Neuronal stem cell (in vitro differentiated cells): ENCODE measurements at places on chromosomes 13 and 19.

- H3K36me3 ChIP-seq = peaks cover 98% of the 10 kb centered on the region
- no peak for DNase-seq
- H3K27ac ChIP-seq = peak overlapping the region; percentile 28
- no peaks in the 10 kb centered on the region for H3K27me3 ChIP-seq
Measured at GRCh38 chr19:15249972-15250639, 17.9 kb upstream of the EPHX3 start.

GRCh38 chr13:68675209-68675608 is 1432.4 kb upstream of the ATXN8OS start:
- no peaks in the 10 kb centered on the region for H3K27me3 ChIP-seq
- H3K36me3 ChIP-seq = no peaks in the 10 kb centered on the region
- H3K4me1 ChIP-seq = no peaks in the 10 kb centered on the region
- H3K27ac ChIP-seq = no peak overlapping the region

DNA sequence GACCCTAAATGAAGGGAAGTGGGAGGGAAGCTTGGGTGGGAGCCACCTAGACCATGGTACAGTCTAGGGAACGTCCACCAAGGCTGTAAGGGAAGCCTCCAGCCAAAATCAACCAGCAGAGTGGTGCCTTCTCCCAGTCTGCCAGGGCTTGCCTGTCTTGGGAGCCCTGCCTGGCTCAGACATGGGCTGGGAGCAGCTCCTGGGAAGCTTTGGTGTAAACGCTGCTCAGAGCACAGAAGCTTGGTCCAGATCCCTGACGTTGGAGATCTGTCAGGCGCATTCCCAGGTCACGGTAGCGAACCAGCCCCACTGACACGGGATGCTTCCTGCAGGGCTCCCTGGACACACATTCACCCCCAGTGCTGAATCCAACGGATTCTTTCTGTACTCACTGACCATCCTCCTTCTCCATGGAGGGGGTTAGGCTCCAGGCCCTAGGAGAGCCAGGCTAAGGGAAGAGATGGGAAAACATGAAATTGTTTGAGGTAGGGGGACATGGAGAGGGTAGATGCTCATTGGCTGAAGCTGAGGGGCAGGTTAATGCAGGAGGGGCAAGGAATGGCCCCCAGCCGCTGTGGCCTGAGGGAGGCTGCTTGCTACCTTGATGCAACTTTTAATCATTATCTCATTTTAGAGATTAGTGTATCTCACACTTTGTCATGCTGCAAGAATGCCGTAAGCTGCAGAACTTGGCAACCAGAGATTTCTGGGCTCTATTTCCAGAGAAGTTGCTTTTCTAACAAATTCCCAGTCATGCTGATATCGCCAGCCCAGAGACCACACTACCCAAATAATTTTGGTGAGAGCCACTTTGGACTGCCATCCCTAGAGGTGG is 195.8 kb downstream of the UQCRFS1 start:
- H3K27me3 ChIP-seq = no peaks in the 10 kb centered on the region
- no peak for DNase-seq
- no peak overlapping the region for H3K4me3 ChIP-seq
- no peaks in the 10 kb centered on the region for H3K4me1 ChIP-seq

- no peak for DNase-seq
- no peaks in the 10 kb centered on the region for H3K27me3 ChIP-seq
- H3K27ac ChIP-seq = no peak overlapping the region
- no peak overlapping the region for H3K4me3 ChIP-seq
Measured at GRCh38 chr13:97875218-97875617, 78.3 kb upstream of the IPO5 start.

DNA sequence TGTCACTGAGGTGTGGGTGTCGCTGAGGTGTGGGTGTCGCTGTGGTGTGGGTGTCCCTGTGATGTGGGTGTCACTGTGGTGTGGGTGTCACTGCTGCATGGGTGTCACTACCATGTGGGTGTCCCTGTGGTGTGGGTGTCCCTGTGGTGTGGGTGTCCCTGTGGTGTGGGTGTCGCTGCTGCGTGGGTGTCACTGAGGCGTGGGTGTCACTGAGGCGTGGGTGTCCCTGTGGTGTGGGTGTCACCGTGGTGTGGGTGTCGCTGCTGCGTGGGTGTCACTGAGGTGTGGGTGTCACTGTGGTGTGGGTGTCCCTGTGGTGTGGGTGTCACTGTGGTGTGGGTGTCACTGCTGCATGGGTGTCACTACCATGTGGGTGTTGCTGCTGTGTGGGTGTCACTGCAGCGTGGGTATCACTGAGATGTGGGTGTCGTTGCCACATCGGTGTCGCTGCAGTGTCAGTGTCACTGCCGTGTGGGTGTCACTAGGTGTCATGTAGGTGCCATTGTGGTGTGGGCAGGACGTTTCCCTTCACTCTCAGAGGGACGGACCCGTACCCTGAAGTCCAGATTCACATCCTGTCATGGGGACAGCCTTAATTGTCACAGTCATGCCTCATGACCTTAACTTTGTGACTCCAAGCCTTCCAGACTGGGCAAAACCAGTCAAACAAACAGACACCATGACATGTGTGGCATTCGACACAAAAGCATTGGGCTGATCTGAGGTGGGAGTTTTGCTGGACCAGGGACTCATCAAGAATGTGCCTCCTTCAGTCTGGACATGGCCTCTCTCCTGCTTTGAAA is 12.7 kb upstream of the GAS6 start:
- no peaks in the 10 kb centered on the region for H3K36me3 ChIP-seq
- no peak for DNase-seq
- no peak overlapping the region for H3K4me3 ChIP-seq

DNA sequence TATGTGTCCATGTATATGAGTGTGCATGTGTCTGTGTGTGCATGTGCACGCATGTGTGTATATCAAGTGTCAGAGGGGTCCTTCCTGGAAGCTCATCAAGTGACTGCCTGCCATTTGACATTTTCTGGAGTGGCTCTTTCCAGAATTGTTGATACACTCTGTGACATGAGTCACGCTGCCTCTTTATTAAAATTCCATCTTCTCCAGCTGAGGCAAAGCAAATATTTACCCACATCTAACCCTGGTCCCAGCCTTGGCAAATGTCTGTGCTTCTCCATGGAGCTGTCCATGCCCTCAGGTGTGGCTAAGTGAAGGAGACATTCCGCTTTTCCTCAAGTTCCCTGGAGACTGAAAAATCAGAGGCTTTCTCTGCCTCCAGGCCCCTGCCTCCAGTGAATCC is 88.2 kb upstream of the MBNL2 start:
- no peaks in the 10 kb centered on the region for H3K36me3 ChIP-seq
- DNase-seq = no peak
- peaks cover 5% of the 10 kb centered on the region for H3K4me1 ChIP-seq
- H3K27me3 ChIP-seq = no peaks in the 10 kb centered on the region

DNA sequence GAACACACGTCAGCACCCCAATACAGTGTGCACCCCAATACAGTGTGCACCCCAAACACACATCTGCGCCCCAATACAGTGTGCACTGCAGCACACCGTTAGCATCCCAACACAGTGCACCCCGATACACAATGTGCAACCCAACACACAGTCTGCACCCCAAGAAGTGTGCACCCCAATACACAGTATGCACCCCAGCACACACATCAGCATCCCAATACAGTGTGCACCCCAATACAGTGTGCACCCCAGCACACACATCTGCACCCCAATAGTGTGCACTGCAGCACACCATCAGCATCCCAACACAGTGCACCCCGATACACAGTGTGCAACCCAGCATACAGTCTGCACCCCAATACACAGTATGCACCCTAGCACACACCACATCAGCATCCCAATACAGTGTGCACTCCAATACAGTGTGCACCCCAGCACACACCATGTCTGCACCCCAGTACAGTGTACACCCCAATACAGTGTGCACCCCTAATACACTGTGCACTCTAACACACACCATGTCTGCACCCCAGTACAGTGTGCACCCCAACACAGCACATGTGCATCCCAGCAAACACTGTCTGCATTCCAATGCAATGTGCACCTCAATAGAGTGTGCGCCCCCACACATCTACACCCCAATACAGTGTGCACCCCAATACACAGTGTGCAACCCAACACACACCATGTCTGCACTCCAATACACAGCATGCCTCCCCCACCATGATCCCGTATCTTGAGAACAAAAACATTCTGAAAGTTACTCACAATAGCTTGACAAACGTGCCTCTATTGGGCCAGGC is 855 bp upstream of the CARS2 start:
- peaks cover 15% of the 10 kb centered on the region for H3K4me1 ChIP-seq
- peaks cover 2% of the 10 kb centered on the region for H3K36me3 ChIP-seq

- H3K27ac ChIP-seq = no peak overlapping the region
- H3K4me3 ChIP-seq = no peak overlapping the region
- no peaks in the 10 kb centered on the region for H3K4me1 ChIP-seq
- DNase-seq = no peak
- H3K36me3 ChIP-seq = no peaks in the 10 kb centered on the region
- no peaks in the 10 kb centered on the region for H3K27me3 ChIP-seq
Measured at GRCh38 chr19:31668921-31669320, 319.7 kb upstream of the TSHZ3 start.

- no peak overlapping the region for H3K4me3 ChIP-seq
- no peak overlapping the region for H3K27ac ChIP-seq
- H3K27me3 ChIP-seq = peaks cover 27% of the 10 kb centered on the region
- DNase-seq = no peak
- peaks cover 5% of the 10 kb centered on the region for H3K4me1 ChIP-seq
Measured at GRCh38 chr13:73062468-73062867, 3.7 kb downstream of the KLF5 start.
